Transverse colon (tissue), 4 donors: ENCODE measurements at places on chromosomes 5 and 9. TPM values are rescaled to one million over a fixed set of nuclear protein-coding genes. Genes with fewer than 3 reads are reported as not detected.

TICAM2 gene
- total RNA-seq, result not detected

PRLR gene
- 4.9 TPM for total RNA-seq

- H3K4me1 ChIP-seq, result peaks cover 8% of the 10 kb centered on the region
- no peaks in the 10 kb centered on the region for H3K27me3 ChIP-seq
- no peak for DNase-seq
- H3K36me3 ChIP-seq, result no peaks in the 10 kb centered on the region
Observed at GRCh38 chr9:69207503-69207902, 33.4 kb downstream of the TJP2 start.

DNA sequence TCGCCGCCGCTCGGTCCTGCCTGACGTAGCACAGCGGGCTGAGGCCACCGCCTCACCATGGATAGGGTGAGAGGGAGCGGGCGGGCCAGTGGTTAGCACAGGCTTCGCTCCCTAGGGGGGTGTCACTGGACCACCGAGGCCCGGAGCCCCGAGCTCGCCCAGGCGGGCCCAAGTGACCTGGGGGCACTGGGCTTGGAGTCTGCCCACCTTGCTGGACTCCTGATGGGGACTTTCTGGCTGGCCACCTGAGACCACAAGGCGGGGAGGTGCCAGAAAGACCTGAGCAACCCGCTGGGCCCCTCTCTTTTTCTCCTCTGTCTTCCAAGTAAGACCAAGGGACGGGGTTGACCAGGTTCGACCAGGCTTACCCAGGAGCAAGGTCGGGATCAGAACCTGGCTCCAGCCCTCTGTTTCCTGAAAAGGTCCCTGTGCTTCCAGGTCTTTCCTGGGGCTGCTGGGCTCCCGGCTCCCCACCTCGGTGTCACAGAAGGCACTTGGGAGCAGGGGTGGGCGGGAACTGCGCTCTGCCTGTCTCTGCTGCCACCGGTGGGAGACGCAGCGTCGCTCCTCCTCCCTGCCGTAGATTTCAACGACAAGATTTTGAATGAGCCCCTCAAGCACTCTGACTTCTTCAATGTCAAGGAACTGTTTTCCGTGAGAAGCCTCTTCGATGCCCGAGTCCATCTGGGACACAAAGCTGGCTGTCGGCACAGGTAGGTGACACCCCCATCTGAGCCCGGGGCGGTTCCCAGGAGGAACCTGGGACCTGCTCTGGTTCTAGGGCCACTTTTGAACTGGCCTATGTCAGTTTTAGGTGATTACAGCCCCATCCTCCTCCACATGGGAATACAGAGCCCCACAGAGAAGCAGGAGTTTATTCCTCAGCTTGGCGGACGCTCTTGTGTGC lies 1.0 kb downstream of the MRPS2 start:
- peaks cover 17% of the 10 kb centered on the region for H3K4me1 ChIP-seq
- peak overlapping the region; percentile 88 for H3K27ac ChIP-seq
- H3K27me3 ChIP-seq, result no peaks in the 10 kb centered on the region

WDR31 gene
- 3.0 TPM for total RNA-seq

DNA sequence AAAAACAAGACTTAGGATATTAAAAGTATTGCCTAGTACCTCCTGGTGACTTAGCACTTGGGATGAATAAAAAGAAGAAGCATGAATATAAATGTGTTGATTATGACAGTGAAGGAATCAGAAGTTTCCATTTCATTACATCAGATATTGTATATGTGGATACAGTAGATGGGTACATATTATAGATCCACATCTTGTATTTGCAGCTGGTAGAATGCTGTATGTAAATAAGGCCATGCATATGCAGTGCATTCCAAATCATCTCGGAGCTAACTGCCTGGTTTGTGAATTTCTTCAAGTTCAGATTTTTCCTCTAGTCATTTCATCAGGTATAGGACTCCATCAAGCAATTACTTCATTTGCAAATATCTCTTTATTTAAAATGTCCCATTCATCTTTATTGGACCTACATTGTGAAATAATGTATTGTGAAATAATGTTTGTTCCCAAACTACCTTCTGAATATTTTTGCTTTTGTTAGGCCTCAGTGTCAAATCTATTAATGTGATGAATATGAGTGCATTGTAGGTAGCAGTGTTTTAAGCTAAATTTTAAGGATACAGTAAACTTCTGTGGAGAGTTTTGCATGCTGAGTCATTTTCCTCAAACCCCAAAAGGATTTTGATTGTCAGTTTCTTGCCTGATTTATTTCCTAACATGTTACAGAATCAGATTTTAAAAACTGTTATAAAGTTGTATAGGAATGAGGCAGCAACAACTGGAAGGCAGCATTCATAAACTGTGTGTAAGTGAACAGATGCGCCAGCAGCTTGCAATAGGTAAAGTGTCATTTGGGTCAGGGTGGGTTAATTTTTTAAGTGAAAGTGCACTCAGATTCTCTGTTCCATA lies 370.8 kb upstream of the RIOK2 start:
- no peaks in the 10 kb centered on the region for H3K4me1 ChIP-seq
- no peak overlapping the region for H3K27ac ChIP-seq
- no peak overlapping the region for H3K4me3 ChIP-seq
- no peaks in the 10 kb centered on the region for H3K36me3 ChIP-seq
- H3K27me3 ChIP-seq, result no peaks in the 10 kb centered on the region

GRCh38 chr9:34001298-34001697 lies 47.4 kb downstream of the UBAP2 start:
- no peaks in the 10 kb centered on the region for H3K27me3 ChIP-seq
- H3K4me1 ChIP-seq, result no peaks in the 10 kb centered on the region
- DNase-seq, result no peak
- no peak overlapping the region for H3K4me3 ChIP-seq

DNA sequence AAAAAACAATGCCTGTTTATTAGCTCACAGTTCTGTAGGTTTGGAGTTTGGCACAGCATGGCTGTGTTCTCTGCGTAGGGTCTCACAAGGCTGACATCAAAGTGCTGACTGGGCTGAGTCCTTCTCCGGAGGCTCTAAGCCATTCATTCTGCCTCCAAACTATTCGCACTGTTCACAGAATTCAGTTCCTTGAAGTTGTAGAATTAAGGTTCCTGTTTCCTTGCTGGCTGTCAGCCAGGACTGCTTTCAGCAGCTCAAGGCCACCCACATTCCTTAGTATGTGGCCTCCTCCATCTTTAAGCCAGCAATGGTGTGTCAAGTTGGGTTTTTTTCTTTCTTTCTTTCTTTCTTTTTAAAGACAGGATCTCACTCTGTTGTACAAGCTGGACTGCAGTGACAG lies 161.9 kb downstream of the CDH6 start:
- H3K4me1 ChIP-seq, result peaks cover 4% of the 10 kb centered on the region
- DNase-seq, result no peak
- no peak overlapping the region for H3K27ac ChIP-seq
- no peaks in the 10 kb centered on the region for H3K36me3 ChIP-seq

TOR4A gene
- 49.2 TPM for total RNA-seq

DNA sequence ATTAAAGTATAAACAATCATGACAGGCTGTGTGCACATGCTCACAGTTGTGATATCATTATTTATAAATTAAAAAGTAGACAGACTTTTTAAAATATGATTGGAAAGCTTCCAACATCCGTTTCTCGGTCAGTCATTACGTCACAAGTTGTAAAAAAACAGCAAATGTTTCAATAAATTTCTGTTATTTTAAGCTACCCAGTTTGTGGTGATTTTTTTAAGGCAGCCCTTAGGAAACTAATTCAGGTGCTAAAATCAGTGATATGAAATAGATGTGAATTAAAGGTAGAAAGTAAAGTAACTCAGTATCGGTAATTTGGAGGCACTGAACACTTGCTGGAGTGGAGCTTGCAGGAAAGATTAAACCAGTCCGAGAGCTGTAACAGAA lies 1.2 kb downstream of the CCNH start:
- no peaks in the 10 kb centered on the region for H3K36me3 ChIP-seq
- DNase-seq, result no peak
- peaks cover 31% of the 10 kb centered on the region for H3K4me1 ChIP-seq
- H3K4me3 ChIP-seq, result peak overlapping the region; percentile 92

GRCh38 chr9:89647366-89648128 lies 42.7 kb downstream of the GADD45G start:
- no peaks in the 10 kb centered on the region for H3K4me1 ChIP-seq
- H3K27ac ChIP-seq, result no peak overlapping the region
- no peak overlapping the region for H3K4me3 ChIP-seq
- no peak for DNase-seq

DNA sequence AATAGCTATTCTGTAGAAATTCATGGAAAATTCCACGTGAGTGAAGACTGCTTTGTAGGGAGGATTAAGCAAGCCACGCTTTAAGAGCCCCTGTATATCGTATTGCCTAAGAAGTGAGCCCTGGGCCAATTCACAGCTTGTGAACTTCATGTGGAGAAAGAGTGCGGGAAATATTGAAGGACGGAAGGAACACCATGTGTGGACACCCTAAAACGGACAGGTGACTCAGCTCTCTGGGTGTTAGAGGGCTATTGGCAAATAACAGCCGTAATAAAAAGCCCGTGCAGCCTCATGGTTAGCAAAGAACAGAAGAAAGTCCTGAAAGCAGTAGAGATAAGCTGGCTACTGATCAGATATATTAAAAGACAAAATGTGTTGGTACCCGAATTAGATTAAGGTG lies 26.4 kb downstream of the ZNF366 start:
- no peak overlapping the region for H3K4me3 ChIP-seq
- H3K27me3 ChIP-seq, result no peaks in the 10 kb centered on the region
- no peak overlapping the region for H3K27ac ChIP-seq
- H3K36me3 ChIP-seq, result no peaks in the 10 kb centered on the region
- no peak for DNase-seq

DNA sequence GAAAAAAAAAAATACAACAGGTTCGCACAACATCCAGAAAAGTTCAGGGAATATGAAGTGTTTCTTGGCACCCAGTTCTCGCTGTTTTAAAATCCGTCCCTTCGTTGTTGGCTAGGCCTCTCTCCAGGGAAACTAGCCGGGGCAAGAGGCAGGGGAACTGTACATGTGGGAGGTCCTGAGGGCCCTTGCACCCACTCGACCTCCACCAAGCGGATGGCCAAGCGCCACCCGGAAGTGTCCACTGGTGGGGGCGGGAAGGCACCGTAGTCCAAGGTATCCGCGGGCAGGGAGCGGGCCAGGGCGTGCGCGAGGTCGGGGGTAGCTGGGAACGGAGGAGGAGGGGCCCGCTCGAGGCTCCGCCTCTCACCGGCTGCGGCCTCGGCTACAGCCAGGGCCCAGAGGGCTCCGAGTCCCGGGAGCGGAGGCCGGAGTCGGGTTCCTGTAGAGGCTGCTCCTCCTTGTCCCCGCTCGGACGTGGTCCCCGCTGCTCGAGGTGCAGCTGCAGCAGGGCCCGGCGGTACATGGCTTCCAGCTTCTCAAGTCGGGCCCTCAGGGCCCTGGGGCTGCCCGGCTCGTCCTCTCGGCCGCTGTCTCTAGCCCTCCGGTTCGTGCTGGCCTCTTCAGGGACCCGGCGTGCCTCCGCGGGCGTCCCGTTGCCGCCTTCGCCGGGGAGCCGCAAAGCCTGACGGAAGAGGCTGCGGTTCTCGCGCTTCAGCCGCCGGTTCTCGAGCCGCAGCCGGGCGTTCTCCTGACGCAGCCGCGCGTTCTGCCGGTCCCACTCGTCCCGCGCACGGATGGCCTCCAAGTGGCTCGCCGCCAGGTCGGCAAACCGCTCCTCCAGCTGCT lies 720 bp downstream of the TUSC1 start:
- peak overlapping the region; percentile 97 for H3K4me3 ChIP-seq
- peak; percentile 90 for DNase-seq
- peaks cover 19% of the 10 kb centered on the region for H3K4me1 ChIP-seq
- no peaks in the 10 kb centered on the region for H3K27me3 ChIP-seq
- peak overlapping the region; percentile 99 for H3K27ac ChIP-seq
- H3K36me3 ChIP-seq, result no peaks in the 10 kb centered on the region

FGF18 gene
- total RNA-seq, result 0.14 TPM

SLC1A1 gene
- total RNA-seq, result 63.2 TPM

SELENOP gene
- total RNA-seq, result 899 TPM

ANGPTL2 gene
- total RNA-seq, result 11.0 TPM

DNA sequence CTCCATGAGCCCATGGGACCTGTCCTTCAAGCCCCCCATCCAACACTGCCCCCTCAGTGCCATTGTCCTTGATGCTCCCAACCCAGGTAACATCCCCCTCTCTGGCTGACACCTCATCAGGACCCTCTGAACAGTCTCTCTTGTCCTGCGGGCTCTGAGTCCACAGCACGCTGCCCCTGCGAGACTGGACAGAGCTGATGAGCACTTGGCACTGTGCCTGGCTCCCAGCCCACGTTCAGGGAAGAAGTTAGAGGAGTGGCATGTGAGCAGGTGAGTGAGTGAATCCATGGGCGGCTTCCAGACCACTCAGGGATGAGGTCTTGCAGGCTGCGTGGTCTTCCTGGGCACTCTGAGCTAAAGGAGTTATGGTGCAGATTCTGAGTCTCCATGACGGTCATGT lies 70.7 kb downstream of the PAX5 start:
- no peaks in the 10 kb centered on the region for H3K36me3 ChIP-seq
- H3K4me1 ChIP-seq, result peaks cover 6% of the 10 kb centered on the region
- H3K27me3 ChIP-seq, result peaks cover 10% of the 10 kb centered on the region
- no peak for DNase-seq
- no peak overlapping the region for H3K27ac ChIP-seq

DNA sequence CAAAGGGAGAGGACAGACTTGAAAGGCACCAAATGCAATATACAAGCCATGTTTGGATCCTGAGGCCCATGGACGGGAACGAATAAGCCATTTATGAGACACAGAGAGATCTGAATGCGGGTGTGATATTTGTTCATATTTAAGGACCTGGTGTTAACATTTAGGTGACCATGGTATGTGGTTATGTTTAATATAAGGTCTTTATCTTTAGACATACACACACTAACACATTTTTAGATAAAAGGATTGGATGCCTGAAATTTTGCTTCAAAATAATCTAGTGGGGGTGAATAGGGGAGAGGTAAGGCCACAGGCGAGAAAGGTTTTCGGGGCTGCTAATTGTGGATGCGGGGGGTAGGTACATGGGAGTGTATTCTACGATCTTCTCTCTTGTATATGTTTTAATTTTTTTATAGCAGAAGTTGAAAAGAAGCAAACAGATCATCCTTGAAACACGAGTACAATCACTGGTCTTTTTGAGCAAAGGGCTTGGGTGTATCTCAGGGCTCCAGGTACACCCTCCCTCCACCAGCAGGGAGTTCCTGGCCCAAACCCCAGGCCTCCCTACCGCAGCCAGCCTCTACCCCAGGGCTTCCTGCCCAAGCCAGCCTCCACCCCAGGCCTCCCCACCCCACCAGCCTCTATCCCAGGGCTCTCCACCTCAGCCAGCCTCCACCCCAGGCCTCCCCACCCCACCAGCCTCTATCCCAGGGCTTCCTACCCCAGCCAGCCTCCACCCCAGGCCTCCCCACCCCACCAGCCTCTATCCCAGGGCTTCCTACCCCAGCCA lies 12.2 kb downstream of the AKNA start:
- H3K27ac ChIP-seq, result no peak overlapping the region
- DNase-seq, result no peak
- H3K36me3 ChIP-seq, result peaks cover 11% of the 10 kb centered on the region

DNA sequence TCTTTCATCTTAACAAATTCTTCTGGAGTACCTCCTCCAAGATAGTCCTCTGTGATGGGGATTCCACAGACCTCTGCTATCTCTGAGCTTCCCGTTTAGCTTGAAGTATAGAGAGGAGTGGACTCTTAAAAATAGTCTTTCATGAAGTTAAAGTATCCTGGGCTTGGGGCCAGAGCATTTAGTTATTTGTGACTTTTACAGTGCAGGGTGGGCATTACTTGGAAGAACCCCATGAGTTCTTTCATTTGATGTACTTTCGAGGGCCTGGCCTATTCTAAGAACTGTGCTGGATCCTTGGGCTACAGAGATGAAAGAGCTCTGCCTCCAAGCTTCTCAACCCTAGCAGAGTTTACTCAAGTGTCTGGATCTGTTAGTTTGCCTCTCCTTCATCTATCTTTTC lies 131.5 kb downstream of the ZSWIM6 start:
- no peak overlapping the region for H3K4me3 ChIP-seq
- no peak for DNase-seq
- no peak overlapping the region for H3K27ac ChIP-seq
- H3K27me3 ChIP-seq, result no peaks in the 10 kb centered on the region
- H3K4me1 ChIP-seq, result peaks cover 60% of the 10 kb centered on the region
